RPMI7951 (cell line): ENCODE measurements at places on chromosomes 2 and 18. TPM values are rescaled to one million over a fixed set of nuclear protein-coding genes. Genes with fewer than 3 reads are reported as not detected.
A peak's percentile ranks its signal among the peaks of the same experiment; 100 is the strongest.

The CHRND gene
- total RNA-seq = not detected in 2 replicates

The UCN gene
- total RNA-seq = 0.48 and 2.1 TPM in 2 replicates

The RBKS gene
- total RNA-seq = 1.8 and 2.8 TPM in 2 replicates

The WNT10A gene
- total RNA-seq = 0.72 and 1.4 TPM in 2 replicates

The ADD2 gene
- not detected in 2 replicates for total RNA-seq

The UPP2 gene
- not detected in 2 replicates for total RNA-seq

- DNase-seq = no peak
Observed at GRCh38 chr2:69180974-69181373, 168.0 kb downstream of the ANTXR1 start.

DNA sequence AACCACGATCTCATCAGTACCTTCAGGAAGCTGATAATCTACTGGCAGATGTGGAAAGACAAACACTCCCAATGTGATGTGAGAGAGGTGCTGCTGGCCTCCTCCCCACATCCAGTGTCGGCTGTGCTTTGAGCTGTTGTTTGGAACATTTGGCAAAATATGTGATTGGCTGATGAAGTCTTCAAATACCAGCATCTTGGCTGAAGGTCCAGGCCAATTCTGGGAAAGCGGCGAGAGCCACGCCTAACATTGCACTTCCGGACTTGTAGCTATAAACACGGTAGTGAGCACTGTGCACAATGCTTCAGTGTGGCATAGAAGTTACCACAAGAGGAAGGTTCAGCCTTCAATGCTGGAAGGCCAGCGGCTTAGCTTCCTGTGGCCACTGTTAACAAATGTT is 198.8 kb downstream of the DCDC2C start:
- no peak for DNase-seq

DNA sequence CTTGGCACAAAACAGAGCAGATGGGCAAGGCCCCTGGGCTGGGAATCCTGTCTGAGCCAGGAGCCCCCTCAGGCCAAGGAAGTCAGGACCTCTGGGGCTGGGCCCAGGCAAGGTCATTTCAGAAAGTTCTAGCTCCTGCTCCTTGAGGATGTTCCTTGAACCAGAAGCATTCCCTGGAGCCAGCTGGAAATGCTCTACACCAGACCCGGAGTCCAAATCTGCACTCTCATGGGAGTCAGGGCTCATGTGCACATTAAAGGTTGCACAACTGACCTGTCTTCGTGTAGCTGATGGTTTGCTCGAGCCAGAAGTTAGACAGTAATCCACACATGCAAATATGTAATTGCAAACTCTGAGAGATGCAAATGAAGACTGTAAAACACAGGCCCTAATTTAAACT is 18.0 kb downstream of the PARD6G start:
- no peak for DNase-seq

- DNase-seq = peak; percentile 33
Observed at GRCh38 chr2:238879621-238880377, 31.9 kb downstream of the TWIST2 start.

DNA sequence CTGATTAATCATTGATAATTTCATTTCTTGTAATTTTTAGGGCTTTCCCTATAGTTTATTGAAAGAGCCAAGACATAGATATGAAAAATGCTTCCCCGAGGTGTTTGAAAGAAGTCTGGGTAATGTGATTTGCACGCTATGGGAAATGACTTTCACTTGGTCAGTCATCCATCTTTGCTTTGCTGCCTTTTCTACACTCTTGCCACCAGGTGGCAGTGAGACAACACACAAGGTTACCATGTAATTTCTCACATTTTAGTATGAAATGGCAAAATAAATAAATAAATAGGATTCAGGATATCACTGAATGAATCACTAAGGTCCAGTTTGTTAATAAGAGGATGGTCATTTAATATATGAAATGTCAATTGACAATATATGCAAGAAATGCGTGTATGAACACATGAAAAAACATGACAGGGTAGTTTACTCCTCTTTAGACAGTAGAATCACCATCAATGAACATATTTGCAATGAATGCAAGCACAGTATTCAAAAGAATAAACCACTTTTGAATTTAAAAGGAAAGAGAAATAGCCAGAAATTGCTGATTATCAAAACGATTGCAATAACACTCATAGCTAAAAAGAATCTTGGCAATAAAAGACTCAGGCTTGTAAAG is 52.2 kb upstream of the KCNH7 start:
- DNase-seq = peak; percentile 62

DNA sequence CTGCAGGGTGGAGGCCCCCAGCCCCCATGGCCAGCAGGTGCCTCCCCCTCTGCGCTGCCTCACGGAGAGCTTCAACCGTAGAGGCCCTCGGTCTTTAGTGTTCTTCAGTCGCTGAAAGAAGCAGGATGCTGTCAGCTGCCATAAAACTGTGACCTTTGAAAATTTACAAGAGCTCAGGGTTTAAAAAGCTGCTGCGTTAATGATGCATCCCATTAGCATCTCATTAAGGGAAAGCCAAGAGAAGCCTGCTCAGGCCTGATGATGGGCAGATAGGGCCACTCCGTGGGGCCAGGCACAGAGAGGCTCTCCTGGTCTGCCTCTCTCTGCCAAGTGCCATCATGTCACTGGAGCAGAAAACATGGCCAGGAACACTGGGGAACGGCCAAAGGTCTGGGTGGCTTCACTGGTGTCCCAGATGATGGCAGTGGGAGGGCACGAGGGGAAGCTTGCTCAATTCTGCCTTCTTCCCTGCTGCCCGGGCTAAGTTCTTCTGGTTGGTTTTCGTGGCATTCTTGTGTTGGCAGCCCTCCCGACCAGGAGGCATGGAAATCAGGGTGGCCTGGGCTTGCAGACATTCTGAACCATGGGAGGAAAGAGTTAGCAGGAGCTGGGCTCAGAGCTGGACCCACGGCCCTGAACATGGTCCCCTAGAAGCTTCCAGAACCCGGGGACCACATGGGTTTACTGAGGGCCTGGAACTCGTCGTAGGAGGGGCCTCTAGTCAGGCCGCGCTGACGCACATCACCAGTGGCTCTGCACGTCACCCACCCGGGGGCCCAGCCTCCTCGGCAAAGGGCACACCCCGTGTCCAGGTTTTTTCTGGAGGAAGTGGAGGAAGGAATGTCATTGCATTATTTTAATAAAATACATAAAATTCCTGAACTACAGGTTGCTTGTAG is 250.7 kb downstream of the KLHL29 start:
- no peak for DNase-seq

DNA sequence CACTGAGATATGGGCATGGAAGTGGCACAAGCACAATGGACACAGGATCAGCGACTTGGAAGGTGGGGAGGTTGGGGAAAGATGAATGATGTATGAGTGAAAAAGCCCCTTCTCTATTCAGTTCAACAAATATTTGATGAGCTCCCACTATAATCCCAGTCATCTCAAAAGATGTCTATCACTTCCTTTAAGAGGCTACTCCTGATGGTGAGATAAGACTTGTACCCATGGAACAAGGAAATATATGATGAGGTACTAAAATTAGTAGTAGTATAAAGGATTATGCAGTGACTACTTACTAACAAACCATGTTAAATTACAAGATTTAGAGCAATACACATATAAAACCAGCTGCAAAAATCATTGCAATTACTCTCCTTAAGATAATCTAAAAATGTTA is 107.8 kb upstream of the COL5A2 start:
- DNase-seq = no peak

DNA sequence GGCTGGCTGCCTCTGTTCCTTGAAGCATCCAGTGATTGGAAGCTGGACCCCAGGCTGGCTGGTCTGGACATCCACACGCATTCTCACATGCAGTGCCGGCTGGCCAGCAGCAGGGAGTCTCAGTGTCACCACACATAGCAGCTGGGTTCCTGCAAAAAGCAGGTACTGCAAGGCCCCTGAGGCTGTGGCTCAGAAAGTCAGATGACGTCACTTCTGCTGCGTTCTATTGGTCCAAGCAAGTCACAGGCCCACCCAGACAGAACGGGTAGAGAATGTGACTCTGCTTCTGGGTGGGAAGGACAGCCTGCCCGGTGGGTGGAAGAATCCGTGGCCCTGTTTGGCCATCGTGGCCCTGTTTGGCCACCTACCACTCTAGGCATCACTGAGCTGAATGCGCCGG is 51.3 kb upstream of the SPP2 start:
- no peak for DNase-seq

- DNase-seq = peak; percentile 9
Observed at GRCh38 chr18:25278394-25278793, 73.6 kb downstream of the ZNF521 start.

- DNase-seq = peak; percentile 79
Observed at GRCh38 chr2:53353135-53354114, 414.2 kb upstream of the CHAC2 start.

GRCh38 chr2:173288561-173288960 is 66.1 kb upstream of the CDCA7 start:
- peak; percentile 20 for DNase-seq
